CD4-positive, CD25-positive, alpha-beta regulatory T cell (primary cell): ENCODE measurements at places on chromosomes 6 and 20.

DNA sequence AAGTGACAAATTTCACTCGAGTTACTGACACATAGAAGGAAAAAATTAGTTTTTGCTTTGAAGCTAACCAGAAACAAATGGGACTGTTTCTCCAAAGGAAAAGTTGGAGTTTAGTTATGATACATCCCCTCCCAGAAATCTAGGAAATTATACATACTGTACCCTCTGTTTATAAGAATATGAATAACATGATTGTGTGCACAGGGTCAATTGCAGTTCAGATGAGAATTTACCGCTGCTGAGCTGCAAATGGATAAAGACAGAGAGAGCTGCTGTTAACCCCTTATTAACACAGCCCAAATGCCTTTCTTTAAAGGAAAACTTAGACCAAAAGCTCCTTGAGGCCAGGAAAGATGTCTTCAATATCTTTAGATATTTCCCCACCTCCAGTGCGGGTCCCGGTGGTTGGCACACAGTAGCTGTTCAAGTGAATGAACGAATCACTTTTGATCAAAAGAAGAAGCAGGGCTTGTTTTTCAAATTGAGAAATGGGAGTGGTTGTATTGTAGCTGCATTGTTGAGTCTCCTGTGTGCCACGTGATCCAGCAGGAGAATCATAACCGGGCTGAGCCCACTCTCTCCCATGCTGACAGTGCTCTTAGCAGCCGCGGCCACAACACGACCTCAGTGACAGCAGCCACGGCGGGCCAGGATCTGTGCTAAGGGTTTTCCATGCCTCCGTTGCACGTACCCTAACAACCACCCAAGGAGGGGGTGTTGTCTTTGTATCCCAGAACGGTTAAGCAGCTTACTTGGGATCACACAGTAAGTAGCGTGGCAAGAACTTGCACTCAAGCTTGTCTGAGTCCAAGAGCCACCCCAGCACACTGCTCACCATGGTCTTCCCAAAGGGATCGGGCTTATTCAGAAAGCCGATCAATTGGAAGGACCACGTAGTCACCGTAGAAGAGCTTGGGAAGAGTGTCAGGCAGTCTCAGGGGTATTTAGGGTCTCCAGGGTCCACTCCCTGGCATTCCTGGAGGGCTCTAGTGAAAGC, 53.5 kb upstream of the BMP6 start:
- DNase-seq, result no peak
- H3K4me3 ChIP-seq, result no peak overlapping the region
- H3K27me3 ChIP-seq, result no peaks in the 10 kb centered on the region
- no peaks in the 10 kb centered on the region for H3K36me3 ChIP-seq

GRCh38 chr6:166687879-166688205, 60.8 kb upstream of the RPS6KA2 start:
- H3K27ac ChIP-seq, result no peak overlapping the region
- no peaks in the 10 kb centered on the region for H3K27me3 ChIP-seq
- no peak overlapping the region for H3K4me3 ChIP-seq
- no peaks in the 10 kb centered on the region for H3K4me1 ChIP-seq

GRCh38 chr6:132964868-132965382, 150.6 kb downstream of the RPS12 start:
- no peak overlapping the region for H3K4me3 ChIP-seq
- no peaks in the 10 kb centered on the region for H3K27me3 ChIP-seq
- H3K36me3 ChIP-seq, result no peaks in the 10 kb centered on the region
- DNase-seq, result no peak
- no peaks in the 10 kb centered on the region for H3K4me1 ChIP-seq

DNA sequence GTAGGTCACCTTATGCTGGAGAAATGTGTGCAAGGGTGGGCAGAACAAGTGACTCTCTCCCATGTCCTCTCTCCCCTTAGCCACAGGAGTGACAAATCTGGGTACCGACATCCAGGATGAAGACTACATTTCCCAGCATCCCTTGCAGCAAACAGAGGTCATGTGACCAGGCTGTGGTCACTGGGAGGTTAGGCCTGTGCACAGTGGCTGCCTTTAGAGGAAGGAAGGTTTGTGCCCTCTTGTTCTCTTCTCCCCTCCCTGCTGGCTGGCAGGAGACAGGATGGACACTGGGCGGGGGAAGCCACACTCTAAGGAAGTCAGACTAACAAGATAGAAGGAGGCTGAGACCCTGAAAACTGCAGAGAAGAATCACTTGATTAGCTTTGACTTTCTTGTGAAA, 360.2 kb downstream of the PREX1 start:
- no peak overlapping the region for H3K4me3 ChIP-seq
- H3K36me3 ChIP-seq, result no peaks in the 10 kb centered on the region
- DNase-seq, result peak; percentile 53
- H3K4me1 ChIP-seq, result no peaks in the 10 kb centered on the region
- H3K27ac ChIP-seq, result no peak overlapping the region
- H3K27me3 ChIP-seq, result no peaks in the 10 kb centered on the region

DNA sequence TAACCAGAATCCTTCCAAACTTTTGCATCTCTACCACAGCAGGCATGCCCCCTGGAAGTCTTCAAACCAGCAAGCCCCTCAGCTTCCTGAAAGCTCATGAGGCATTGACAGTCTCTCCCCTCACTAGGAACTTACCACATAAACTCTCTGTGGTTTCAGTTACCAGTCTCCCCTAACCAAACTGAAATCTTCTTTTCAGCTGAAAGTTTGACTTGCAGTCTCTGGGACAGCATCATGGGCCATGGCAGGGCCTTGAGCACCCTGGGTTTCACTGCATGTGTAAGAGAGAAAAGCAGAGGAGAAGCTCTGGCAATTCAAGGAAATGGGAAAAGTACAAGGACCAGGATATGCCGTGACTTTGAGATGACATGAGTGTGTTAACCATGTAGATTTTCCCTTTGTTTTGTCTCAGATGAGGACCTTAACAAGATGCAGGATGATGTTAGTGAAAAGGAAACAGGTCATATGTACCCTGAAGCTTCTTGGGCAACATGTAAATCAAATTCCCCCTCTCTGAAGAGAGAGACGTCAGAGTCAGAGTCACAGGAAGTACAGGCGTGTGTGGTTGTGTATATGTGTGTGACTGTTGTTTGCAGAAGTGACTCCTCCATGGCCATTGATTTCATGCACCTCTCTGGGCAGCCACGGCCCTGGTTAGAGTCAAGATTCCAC, 106.3 kb downstream of the TNFRSF21 start:
- no peaks in the 10 kb centered on the region for H3K36me3 ChIP-seq
- H3K27ac ChIP-seq, result no peak overlapping the region
- no peak overlapping the region for H3K4me3 ChIP-seq
- H3K4me1 ChIP-seq, result no peaks in the 10 kb centered on the region
- no peaks in the 10 kb centered on the region for H3K27me3 ChIP-seq

- peaks cover 28% of the 10 kb centered on the region for H3K36me3 ChIP-seq
- peaks cover 54% of the 10 kb centered on the region for H3K4me1 ChIP-seq
- no peaks in the 10 kb centered on the region for H3K27me3 ChIP-seq
Observed at GRCh38 chr6:33205191-33206026, 954 bp downstream of the HSD17B8 start.

DNA sequence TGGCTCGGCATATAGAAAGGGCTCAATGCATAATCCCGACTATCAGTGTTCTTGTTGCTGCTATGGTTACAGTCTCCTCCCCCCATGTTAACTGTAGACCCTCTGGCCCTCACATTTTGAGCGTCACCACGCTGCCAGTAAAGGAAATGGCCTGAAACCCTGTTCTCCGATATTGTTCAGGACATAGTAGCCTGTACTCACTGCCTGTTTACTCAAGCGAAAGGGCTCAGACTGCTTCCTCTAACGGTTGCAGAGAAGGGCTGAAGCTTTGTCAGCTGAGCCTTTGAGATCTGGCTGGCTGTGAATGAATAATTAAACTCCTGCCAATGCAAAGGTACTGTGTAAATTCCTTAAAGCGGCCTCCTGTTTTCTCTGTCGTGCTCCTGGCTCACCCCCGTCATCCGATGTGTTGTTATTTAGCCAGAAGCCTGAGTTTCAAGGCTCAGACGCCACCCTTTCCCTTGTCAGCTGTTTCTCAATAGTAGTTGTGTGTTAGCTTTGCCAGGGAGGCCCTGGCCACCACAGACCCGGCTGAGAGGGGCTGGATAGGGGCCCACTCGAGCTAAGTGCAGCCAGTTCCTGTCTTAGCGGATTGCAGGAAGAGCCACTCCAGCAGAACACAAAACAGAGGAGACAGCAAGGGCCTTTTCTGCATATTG, 31.2 kb upstream of the RALGAPA2 start:
- H3K4me3 ChIP-seq, result no peak overlapping the region
- peaks cover 6% of the 10 kb centered on the region for H3K27me3 ChIP-seq
- H3K36me3 ChIP-seq, result no peaks in the 10 kb centered on the region
- DNase-seq, result no peak
- no peak overlapping the region for H3K27ac ChIP-seq

GRCh38 chr20:14986026-14986655, 648.7 kb upstream of the FLRT3 start:
- no peak overlapping the region for H3K4me3 ChIP-seq
- H3K4me1 ChIP-seq, result no peaks in the 10 kb centered on the region
- no peaks in the 10 kb centered on the region for H3K36me3 ChIP-seq
- no peak overlapping the region for H3K27ac ChIP-seq
- H3K27me3 ChIP-seq, result no peaks in the 10 kb centered on the region

DNA sequence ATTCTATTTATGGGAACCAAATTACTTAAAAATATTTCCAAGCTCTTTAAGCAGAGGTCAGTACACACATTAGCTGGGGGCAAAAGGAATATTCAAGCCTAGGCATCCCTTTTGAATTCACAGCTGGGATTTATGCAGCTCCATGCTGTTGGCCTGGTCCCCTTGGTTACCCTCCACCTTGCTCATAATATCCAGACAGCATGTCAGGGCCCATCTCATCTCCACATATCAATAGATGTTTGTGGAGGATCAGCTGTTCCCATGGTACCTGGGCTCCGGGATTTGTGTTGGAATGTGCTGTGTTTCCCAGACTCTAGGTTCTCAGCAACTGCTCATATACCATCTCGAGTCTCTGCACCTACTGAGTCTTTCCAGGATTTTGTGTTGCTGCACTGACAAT, 534.8 kb downstream of the BMP2 start:
- H3K4me3 ChIP-seq, result no peak overlapping the region
- no peak overlapping the region for H3K27ac ChIP-seq
- no peaks in the 10 kb centered on the region for H3K4me1 ChIP-seq
- DNase-seq, result no peak
- no peaks in the 10 kb centered on the region for H3K36me3 ChIP-seq

DNA sequence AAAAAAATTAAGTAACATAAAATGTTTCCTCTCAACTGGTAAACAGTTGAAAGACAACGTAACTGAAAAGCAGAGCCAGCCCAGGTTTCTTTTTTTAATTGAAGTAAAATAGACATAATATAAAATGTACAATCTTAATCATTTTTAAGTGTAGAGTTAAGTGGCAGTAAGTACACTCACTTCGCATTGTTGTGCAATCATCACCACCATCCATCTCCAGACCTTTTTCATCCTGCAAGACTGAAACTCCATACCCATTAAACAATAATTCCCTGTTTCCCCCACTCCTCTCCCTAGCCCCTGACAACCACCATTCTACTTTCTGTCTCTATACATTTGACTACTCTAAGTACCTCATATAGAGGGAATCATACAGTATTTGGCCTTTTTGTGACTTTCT, 395.7 kb downstream of the RNGTT start:
- no peak overlapping the region for H3K27ac ChIP-seq
- no peaks in the 10 kb centered on the region for H3K36me3 ChIP-seq
- no peak overlapping the region for H3K4me3 ChIP-seq

DNA sequence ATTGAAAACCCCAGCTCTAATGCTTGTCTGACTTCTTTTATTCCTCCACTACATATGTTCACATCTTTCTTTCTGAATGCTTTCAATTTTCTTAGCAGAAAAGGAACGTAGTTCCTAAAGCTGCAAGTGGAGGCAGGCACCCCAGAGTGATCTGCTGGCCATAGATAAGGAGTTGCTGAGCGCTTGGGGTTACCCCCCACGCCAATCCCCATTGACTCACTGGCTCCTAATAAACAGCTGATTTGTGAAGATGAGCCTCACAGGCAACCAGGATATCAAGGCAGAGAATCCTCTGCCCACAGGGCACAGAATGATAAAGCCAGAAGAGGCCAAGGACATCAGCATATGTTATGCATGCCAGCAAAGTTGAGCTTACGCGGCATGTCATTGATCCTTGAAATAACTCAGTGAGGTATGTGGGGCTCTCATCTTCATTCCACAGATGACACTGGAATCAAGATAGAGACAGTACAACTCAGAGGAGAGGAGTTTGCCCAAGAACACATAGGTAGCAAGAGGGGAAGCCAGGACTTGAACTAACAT, 129.1 kb upstream of the PTPRT start:
- DNase-seq, result no peak
- no peaks in the 10 kb centered on the region for H3K27me3 ChIP-seq
- H3K36me3 ChIP-seq, result no peaks in the 10 kb centered on the region
- no peaks in the 10 kb centered on the region for H3K4me1 ChIP-seq
- H3K27ac ChIP-seq, result no peak overlapping the region

GRCh38 chr6:14450133-14450504, 332.5 kb downstream of the CD83 start:
- H3K36me3 ChIP-seq, result no peaks in the 10 kb centered on the region
- H3K27me3 ChIP-seq, result no peaks in the 10 kb centered on the region
- peaks cover 21% of the 10 kb centered on the region for H3K4me1 ChIP-seq

GRCh38 chr6:169157197-169158148, 96.2 kb downstream of the THBS2 start:
- no peaks in the 10 kb centered on the region for H3K27me3 ChIP-seq
- H3K36me3 ChIP-seq, result no peaks in the 10 kb centered on the region

DNA sequence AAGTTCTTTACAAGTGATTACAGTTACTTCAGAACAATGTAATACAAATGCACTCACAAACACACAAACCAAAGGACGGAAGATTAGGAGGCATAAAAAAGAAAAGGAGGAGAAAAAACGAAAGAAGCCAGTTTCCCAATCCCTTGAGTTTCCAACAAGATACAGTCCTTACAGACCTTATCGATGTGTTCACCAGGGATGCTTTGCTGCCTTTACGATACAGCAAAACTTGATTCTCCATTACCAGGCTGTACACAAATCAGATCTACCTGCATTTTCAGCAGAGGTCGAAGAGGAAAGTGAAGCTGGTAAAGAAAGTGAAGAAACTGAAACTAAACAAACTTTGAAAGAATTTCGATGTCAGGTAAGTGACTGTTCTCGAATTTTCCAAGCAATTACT, 62.6 kb upstream of the SMIM8 start:
- no peak for DNase-seq
- H3K36me3 ChIP-seq, result peaks cover 32% of the 10 kb centered on the region
- H3K4me3 ChIP-seq, result no peak overlapping the region

- DNase-seq, result no peak
- no peaks in the 10 kb centered on the region for H3K27me3 ChIP-seq
- H3K36me3 ChIP-seq, result no peaks in the 10 kb centered on the region
- peaks cover 24% of the 10 kb centered on the region for H3K4me1 ChIP-seq
Observed at GRCh38 chr6:37137201-37138090, 32.5 kb upstream of the PIM1 start.

GRCh38 chr6:11315743-11316437, 83.4 kb upstream of the NEDD9 start:
- no peak overlapping the region for H3K27ac ChIP-seq
- no peak for DNase-seq
- peaks cover 3% of the 10 kb centered on the region for H3K36me3 ChIP-seq
- no peaks in the 10 kb centered on the region for H3K27me3 ChIP-seq

DNA sequence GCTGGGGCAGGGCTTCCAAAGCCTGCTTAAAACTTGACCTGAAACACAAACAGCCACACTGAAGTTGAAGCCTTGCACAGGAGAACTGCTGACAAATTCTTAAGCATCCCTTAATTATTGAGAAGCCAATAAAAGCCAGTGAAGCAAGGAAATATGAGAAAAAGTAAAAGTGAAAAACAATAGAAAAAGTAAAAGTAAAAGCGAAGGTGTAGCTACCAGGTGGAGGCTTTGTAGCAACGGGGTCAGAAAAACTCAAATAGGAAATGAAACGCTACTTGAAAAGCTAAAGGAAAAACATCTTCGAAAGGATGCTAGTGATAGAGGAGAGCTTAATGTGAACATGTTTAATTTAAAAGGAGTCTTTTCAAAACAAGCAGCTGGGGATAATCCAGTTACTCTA, 97.4 kb downstream of the IRF4 start:
- H3K27me3 ChIP-seq, result no peaks in the 10 kb centered on the region
- H3K4me1 ChIP-seq, result peaks cover 45% of the 10 kb centered on the region
